ENCODE measurements at places on chromosomes 12 and 14.

GRCh38 chr14:75283833-75284563 lies 5.4 kb downstream of the FOS start:
- DNase-seq, result no peak

GRCh38 chr12:57138526-57139272 lies 8.7 kb downstream of the LRP1-AS start:
- no peak for DNase-seq

- no peak for DNase-seq
Observed at GRCh38 chr12:68648179-68648578, 37.5 kb downstream of the RAP1B start.

DNA sequence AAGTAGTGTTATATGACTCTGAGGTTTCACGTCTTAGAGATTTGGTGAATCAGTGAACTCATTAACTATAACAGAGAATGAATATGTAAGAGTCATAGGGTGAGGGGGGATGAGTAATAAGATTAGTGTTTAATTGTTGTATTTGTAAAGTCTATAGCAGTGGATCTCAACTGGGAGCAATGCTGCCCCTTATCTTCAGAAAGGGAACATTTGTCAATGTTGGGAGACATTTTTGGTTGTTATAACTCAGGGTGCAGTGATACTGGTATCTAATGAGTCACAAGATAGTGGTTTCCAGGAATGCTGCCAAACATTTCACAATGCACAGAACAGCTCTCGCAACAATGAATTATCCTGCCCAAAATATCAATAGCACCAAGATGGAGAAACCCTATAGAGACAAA lies 1193.7 kb downstream of the GALC start:
- no peak for DNase-seq

DNA sequence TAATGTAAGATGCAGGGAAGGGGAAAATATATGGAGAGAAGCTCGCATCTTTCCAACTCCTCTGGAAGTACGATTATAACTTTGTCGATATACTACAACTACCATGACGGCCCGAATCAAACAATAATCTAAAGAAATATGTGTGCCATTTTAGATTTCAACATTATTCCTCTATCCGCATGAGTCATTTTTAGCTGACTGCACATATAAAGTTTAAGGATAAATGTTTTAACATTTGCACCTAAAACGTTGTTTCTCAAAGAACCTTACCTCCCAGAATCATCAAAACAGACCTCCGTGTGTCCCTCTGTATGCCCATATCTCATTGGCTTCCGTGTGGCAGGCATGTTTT lies 482 bp downstream of the WDHD1 start:
- no peak for DNase-seq

- DNase-seq, result no peak
Observed at GRCh38 chr14:70886421-70887206, 20.6 kb upstream of the PCNX1 start.

GRCh38 chr14:91412939-91413338 lies 4.7 kb downstream of the CCDC88C start:
- no peak for DNase-seq

DNA sequence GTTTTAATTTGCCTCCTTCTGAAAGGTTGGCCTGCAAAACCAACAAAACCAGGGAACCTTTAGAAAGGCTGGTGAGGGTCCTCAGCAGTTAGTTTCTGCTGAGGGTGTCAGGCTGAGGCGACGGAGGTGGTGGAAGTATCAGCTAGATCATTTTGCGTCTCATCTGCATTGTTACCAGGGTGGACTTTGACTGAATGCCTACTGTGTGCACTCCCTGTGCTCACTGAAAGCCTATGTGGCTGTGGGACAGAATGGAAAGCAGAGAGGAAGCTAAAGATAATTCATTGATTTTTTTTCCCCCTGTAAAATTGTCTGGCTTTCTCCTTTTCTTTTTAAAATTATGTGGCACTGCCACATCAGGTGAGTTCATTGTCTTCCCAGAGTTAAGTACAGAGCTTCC lies 68.4 kb upstream of the SRSF5 start:
- DNase-seq, result no peak

DNA sequence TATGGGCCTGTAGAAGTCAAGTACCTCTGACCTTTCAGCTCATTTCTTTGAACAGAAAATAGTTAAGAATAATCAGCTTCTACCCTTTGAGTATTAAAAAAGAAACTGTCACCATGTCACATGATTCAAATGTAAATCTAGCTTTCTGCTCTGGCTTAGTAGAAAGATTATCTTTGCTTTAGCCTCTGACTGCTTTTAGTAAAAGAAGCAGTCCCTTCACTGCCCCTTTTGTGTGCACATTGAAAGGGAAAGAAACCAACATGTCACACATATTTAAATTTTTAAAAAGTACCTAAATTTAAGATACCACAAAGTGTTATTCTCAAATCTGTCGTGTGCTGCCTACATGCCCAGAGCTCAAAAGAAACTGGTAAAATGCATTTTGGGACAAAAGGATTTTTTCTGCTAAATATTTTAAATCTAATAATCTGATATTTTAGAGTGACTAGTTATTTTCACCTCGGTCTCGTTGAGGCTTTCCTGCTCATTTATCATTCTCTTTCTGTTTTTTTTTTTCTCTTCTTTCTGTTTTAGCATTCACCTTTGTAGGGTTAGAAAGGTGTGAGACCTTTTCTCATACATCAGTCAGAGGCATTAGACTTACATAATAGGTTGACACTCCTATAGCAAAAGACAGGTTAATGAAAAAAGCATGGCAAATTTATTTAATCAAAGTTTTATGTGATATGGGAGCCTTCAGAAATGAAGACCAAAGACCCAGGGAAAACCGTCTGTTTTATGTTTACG lies 41.3 kb downstream of the SLC16A7 start:
- DNase-seq, result no peak

- no peak for DNase-seq
Observed at GRCh38 chr14:53915364-53916014, 41.1 kb downstream of the BMP4 start.

DNA sequence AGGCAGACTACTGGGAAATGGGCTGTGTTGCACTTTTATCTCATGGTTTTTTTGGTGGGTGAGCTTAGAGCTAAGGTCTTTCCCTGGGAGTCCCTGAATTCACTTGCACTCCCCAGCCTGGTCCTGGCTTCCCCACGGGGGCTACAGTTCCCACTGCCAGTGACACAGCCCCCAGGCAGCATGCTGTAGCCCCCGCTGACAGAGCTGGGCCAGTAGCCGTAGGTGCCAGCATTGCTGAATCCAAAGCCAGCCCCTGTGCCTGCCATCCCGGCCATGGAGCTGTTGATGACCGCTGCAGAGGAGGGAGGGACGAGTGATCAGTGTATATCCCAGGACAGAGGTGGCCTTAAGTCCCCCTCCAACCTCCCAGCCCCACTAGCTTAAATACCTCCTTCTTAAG lies 6.9 kb upstream of the KRT72 start:
- DNase-seq, result no peak

DNA sequence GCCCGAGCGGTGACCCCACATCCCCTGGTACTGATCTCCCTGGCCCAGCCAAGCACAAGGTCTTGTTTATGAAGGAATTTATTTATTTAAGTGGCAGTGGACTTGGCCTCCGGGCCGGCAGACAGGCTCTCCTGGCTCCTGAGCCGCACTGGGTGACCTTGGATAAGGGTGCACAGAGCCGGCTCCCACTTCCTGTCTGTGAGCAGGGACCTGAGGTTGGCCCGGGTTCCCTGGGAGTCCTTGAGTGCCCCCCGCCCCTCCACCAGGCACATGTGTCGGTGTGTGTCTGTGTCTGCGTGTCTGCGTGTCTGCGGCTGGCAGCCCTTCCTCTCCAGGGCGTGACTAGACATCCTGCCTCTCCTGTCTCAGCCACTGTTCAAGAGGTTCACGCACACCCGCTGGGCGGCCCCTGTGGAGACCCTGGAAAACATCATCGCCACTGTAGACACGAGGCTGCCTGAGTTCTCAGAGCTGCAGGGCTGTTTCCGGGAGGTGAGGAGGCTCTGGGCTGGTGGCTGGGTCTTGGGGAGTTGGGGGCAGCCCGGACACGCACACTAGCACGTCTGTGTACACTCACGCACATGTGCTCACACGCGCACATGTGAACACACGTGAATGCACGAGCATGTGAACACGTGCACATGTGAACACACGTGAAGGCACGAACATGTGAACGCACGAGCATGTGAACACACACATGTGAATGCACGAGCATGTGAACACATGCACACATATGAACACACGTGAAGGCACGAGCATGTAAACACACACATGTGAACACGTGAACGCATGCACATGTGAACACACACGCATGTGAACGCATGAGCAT lies 9.3 kb downstream of the TNFAIP2 start:
- DNase-seq, result no peak

GRCh38 chr12:30928356-30929244 lies 2.1 kb downstream of the TSPAN11 start:
- DNase-seq, result no peak

DNA sequence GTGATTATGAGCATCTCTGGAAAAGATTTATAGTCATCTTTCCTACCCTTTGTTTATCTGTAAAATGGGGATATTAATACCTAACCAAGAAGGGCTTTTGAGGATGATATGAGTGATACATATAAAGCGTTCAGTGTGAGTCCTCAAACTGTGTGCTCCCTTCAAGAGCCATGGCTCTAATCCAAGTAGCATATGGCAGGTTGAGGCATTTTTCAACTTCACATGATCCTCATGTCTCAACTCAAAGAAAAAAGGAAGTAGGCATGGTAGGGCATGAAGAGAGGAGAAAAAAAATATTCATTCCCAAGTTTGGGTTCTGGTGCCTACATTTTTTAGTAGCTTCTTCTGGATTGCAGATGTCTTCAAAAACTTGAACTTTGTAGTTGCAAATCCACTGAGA lies 286.3 kb upstream of the ATP2B1 start:
- no peak for DNase-seq

GRCh38 chr12:111753144-111753881 lies 13.4 kb upstream of the ALDH2 start:
- DNase-seq, result no peak

GRCh38 chr12:21239866-21240265 lies 94.9 kb downstream of the SLCO1A2 start:
- DNase-seq, result no peak

DNA sequence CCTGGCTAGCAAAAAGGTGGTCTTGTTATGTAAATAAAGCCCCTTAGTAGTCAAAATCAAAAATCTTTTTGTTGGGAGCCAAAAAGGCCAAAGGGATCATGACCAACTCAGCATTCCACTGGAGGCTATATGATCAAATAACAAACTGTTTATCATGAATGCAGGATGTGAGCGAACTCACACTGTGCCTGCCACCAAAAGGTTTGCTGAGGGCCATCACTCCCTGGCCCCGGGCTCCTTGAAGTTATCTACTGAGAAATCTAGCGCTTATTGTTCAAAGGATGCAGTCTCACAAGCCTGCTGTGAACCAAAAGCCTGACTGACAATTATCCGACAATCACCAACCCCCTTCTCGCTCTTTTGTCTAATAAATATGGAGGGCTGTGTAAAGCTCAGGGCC lies 107.2 kb upstream of the DDHD1 start:
- no peak for DNase-seq

- no peak for DNase-seq
Observed at GRCh38 chr12:26031318-26031717, 72.8 kb downstream of the RASSF8 start.

DNA sequence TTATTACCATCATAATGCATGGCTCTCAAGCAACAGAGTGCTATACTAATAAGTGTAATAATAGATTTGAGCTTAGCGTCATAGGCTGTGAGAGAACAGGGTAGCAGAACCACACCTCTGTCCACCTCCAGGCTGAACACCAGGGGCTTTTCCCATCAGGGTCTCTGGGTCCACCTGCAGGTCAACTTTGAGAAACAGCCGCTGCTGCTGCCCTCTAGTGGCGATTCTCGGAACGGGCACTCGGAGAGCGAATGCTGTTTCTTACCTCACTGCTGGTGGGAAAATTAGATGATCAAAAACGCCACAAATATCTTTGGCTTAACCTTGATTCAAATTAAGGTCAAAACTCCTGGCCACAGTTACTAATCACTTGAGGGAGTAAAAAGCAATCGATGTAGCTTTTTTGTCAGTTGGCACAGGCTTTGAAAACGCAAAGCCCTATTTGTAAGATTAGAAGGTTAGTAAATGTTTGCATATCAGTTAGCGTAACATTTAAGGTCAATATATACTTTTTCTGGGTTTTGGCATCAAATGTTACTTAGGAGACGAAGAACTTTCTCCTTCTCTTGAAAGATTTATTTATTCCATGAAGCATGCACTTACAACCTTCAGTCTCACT lies 127.9 kb upstream of the TMEM132D start:
- DNase-seq, result no peak

GRCh38 chr14:22471545-22472121 lies 117.4 kb downstream of the DAD1 start:
- DNase-seq, result no peak

GRCh38 chr12:15855646-15856045 lies 26.5 kb upstream of the STRAP start:
- DNase-seq, result no peak

DNA sequence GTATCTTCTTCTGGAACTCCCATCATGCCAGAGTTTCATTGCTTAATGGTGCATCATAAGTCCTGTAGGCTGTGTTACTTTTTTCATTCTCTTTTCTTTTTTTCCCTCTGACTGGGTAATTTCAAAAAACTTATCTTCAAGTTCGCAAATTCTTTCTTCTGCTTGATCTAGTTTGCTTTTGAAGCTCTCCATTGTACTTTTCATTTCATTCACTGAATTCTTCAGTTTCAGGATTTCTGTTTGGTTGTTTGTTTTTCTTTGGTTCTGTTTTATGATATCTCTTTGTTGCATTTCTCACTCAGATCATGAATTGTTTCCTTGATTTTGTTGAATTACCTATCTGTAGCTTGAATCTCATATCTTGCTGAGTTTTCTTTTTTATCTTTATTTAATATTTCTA lies 83.3 kb upstream of the PRMT8 start:
- DNase-seq, result no peak

DNA sequence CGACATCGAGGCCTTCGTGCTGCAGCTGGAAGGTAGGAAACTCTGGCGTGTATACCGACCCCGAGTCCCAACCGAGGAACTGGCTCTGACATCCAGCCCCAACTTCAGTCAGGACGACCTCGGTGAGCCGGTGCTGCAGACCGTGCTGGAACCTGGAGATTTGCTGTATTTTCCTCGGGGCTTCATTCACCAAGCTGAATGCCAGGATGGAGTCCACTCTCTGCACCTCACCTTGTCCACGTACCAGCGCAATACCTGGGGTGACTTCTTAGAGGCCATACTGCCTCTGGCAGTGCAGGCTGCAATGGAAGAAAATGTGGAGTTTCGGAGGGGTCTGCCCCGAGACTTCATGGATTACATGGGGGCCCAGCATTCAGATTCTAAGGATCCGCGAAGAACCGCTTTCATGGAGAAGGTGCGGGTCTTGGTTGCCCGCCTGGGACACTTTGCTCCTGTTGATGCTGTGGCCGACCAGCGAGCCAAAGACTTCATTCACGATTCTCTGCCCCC lies 1.4 kb downstream of the RIOX1 start:
- DNase-seq, result no peak

DNA sequence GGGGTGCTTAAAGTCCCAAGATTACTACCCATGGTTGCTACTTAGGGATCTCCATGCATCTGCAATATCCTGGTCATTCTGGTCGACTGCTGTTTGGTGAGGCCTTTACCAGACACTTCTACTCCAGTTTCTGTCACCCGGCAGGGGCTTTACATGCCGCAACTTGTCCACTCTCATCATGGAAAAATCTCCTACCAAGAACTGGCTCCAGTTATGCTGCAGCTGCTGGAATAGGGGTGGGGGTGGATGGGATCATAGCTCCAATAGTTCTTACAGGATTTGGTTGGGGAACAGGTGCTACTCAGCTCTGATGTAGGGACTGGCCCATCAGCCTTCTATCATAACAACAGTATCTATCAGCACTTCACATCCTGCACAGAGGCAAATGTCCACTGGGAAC lies 51.6 kb downstream of the SPTB start:
- no peak for DNase-seq
